ENCODE measurements at places on chromosomes 1 and 21.

GRCh38 chr1:237851210-237851845 lies 39.4 kb downstream of the ZP4 start:
- DNase-seq = peak; percentile 13

DNA sequence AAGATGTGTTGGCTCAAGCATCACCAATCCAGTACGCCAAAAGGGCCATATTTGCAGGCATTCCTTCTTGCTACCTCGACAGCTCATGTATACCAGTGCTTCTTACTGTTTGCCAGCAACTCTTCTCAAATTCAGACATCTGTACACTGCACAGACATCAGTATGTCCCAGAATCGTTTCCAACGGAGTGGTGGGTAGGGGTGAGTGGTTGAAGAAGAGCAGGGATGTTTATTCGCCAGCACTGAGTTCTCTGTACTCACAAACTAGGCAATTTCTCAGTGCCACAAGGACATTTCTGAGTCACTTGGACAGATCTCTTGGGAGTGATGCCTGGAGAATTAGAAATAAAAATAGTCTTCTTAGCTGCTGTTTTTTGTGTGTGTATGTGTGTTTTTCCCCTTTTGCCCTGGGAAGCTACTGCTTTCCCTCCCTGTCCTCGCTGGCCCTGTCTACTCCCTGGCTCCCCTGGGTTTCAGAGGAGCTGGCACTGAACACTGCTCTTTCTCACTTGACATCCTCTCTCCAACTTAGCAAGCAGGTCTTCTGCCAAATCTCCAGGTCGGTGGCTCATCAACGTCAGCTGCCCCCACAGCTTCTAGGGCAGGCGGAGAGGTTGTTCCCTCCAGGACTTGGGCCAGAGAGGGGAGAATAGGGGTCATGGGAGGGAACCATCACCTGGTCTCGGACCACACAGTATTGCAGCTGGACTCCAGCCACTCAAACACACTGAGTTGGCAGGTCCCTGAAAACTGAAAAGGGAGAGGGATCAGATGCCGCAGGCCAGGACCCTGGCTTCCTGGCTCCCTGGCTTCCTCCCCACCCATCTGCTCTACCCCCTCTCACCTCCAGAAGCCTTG lies 90.5 kb downstream of the NMNAT2 start:
- no peak for DNase-seq

DNA sequence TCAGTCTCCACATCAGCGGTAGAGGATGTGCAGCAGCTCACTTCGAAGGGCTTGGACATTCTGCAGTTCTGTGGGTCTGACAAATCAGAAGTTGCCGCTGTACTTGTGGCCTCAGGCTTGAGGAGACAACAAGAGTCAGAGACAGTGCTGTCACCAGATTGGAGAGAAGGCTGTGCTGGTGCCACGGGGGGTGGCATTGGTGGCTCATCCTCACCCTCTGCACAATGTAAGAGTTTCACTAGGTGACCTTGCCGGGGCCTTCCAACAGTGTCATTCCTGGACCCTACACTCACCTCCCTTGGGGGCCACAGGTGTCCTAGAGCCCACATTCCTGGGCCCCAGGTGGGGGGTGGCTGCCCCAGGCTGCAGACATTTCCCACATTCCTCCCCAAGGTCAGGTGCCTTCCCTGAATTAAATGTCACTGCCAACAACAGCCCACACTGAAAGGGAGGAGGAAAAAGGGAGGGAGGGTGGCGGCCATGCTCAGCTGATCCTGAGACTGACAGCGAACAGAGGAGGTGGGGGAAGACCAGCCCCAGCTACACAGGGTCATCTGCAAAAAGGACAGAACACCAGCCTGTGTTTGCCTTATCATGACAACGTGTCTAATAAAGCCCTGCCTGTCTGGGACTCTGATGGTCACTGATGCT lies 46.4 kb downstream of the TMCC2 start:
- no peak for DNase-seq

DNA sequence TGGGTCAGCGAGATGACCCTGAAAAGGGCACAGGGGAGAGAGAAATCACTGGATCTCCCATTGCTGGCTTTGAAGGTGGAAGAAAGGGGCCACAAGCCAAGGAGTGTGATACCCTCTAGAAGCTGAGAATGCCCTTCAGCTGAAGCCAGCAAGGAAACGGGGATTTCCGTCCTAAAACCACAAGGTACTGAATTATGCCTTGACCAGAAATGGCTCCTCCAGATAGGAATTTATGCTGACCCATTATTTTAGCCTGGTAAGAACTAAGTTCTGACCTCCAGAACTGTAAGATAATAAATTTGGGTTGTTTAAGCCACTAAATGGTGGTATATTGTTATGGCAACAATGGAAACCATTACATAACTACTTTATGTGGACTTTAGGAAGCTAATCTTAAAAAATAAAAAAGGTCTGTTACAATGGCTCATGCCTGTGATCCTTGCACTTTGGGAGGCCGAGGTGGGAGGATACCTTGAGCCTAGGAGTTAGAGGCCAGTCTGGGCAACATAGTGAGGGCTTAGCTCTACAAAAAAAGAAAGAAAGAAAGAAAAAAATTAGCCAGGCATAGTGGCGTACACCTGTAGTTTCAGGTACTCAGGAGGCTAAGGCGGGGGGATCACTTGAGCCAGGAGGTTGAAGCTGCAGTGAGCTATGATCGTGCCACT lies 3.6 kb upstream of the H6PD start:
- DNase-seq = no peak

- no peak for DNase-seq
Observed at GRCh38 chr1:3577300-3577699, 34.0 kb downstream of the MEGF6 start.

GRCh38 chr1:165327538-165327937 lies 29.0 kb downstream of the LMX1A start:
- no peak for DNase-seq

GRCh38 chr1:3217979-3218679 lies 149.1 kb downstream of the PRDM16 start:
- DNase-seq = no peak

GRCh38 chr1:95889400-95889799 lies 655.4 kb downstream of the RWDD3 start:
- DNase-seq = no peak

GRCh38 chr1:40313958-40314720 lies 2.9 kb downstream of the COL9A2 start:
- DNase-seq = no peak

DNA sequence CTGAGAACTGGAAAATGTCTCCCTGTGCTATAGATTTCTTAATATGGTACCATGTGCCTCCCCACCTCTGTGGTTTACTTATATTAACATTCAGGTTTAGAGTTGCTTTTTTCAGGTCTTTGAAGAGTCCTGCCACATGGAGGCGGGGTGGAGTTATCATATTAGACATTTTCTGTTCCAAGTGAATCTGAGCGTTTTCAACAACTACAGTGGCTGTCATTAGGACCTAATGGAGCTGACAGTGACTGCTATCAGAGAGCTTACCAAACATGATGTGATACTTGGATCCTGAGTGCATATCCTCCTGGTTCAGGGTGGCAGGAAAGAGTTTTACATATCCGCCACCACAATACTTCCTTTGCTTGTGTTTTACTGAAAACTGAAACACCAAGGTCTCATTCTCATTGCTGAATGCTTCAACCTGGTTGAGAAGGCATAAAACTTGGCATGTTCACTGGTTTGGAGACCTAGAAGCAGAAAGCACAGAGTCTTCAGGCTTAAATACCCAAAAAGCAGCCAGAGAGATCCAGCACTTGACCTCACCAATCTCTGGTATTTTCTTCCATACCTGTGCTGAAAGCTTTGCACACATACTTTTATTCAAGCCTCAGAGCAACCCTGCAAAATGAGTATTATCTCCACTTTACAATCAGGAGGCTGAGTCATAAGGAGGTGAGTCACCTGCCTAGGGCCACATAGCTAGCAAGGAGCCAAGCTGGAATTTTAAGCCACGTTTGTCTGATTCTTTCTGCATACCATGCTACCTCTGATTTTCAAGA lies 47.4 kb upstream of the OSBPL9 start:
- peak; percentile 44 for DNase-seq

- DNase-seq = no peak
Observed at GRCh38 chr1:47751193-47751592, 246.0 kb downstream of the TRABD2B start.

DNA sequence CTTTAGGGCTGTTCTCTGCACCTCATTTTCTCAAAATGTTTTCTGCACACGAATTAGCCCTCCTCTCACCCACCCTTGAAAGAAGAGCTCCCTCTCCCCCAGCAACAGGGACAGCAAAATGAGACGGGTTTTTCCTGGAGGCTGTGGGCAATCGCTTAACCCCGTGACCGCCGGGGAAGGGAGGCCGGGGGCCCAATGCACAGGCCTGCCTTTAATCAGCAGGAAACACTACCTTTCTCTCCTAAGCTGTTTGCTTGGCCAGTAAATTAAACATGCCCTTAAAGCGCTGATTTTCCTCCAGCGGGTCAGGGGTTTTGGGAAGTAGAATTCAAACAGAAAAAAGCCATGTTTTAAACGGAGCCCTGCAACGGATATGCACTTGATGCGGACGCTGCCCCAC lies 114.4 kb downstream of the PRDM16 start:
- DNase-seq = no peak

DNA sequence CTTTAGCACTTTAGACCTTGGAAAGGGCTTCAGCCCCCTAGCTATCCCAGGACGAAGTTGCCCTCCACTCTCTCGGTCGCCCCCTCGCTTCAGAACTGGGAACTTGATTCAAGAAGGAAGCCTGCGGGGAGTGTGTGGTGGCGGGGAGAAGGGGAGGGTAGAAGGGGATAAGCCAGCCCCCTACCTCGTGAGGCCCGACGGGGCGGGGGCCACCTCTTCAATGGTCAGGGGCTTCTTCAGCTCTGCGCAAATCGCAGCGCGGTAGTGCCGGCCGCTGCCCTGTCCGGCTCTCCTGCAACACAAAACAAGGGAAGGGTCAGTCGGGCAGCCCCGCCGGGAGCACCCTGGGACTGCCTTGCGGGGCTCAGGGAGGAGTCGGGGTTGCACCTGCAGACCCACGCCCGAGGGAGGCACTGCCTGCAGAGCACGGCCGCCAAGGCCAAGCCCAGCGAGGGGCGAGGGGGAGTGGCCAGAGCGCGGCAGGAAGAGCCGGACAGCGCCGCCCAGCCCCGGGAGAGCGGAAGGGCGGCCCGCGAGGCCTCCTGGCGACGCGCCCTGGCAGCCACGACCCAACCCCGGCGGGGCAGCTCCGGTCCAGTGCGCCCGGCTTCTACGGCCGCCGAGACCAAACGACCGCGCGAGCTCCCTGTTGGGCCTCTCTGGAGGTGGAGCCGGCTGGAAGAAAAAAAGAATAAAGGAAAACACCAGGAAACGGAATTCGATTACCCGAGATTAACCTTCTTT lies 56.2 kb upstream of the RASAL2 start:
- DNase-seq = no peak

DNA sequence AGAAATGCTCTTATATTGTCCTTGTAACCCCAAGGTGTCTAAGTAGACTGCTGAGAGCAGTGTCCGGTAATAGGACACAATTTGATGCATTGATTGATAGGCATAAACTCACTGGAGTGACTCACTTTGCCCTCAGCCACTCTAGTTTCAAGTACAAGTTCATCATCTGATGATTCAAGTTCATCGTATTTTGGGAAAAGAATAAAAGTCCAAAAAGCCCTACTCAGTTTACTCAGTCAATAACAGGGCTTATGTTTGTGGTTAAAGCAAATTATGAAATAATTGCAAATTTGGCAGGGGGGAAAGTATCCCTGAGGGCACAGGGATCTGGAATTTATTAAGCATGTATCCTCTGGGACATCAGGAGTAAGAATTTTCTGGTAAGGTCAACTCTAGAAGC lies 7.6 kb upstream of the ATF3 start:
- DNase-seq = no peak

DNA sequence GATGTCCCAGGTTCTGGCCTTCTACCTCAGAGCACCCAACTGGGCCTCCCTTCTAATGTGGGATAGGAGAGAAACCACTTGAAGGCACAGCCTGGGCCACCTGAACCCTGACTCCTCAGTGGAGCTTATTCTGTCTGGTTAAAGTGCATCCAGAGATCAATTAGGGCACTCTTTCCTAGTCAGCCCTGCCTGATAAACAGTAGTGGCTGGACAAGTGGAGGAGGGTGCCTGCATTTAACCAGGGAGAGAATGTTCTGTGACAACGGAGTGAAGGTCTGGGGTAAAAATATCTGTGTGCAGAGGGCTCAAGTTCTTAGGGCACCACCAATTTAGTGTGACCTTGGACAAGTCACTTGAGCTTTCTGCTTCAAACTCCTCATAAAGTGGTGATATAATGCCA lies 101.8 kb downstream of the FAM78B start:
- DNase-seq = no peak

DNA sequence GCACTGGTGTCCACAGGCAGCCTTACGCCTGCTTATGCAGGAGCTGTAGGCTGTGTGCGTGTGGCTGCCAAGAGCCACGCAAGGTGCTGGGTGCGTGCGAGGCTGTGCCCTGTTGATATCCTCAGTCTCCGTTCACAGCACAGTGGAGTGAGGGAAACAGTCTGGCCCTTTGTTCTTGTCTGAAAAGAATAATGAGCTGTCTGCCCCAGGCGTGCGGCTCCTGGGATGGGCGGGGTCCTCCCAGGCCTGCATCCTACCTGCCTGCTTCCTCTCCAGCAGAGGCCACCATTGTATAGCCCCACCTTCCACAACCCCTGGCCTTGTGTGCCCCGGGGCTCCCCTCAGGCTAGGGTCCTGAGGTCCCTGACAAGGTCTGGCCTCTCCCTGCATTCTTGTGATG lies 47.0 kb upstream of the KDM4A start:
- DNase-seq = no peak

DNA sequence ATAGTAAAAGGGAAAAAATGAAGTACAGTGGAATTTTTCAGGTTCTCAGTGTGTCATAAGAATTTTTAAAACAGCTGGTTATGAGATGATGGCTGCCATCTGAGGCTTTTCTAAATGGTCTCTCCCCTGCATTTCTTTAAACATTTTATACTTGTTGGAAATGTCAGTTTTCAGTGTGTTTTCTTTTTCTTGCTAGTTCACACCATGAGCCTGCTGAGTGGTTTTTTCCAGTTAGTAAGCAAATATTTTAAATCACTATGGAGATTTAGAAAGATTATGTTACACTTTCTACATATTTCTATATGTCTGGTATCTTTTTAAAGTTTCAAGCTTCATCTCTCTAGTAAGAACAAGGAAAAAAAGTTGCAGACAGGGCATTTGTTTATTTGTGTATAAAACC lies 9.6 kb downstream of the RBM15 start:
- no peak for DNase-seq

DNA sequence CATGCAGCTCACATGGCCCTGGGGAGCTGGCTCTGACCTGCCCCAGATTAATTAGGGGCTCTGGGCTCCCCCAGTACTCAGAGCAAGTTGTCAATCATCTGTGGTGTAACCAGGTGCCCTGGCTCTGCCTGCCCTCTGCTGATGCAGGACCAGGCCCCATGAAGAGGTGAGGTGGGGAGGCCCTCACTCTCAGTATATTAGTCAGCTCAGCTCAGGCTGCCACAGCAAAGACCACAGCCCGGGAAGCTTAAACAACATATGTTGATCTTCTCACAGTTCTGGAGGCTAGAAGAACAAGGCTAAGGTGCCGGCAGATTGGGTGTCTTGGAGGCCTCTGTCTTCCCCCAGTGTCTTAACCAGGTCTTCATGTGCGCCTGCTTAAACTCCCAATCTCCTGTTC lies 66.5 kb downstream of the FCRL5 start:
- no peak for DNase-seq

GRCh38 chr1:164515711-164516331 lies 43.2 kb upstream of the PBX1 start:
- no peak for DNase-seq
